Motor neuron (in vitro differentiated cells): ENCODE measurements at places on chromosomes 5 and 9.
A peak's percentile ranks its signal among the peaks of the same experiment; 100 is the strongest.

GRCh38 chr5:124998520-124998919 is 252.1 kb upstream of the ZNF608 start:
- ATAC-seq = no peak

DNA sequence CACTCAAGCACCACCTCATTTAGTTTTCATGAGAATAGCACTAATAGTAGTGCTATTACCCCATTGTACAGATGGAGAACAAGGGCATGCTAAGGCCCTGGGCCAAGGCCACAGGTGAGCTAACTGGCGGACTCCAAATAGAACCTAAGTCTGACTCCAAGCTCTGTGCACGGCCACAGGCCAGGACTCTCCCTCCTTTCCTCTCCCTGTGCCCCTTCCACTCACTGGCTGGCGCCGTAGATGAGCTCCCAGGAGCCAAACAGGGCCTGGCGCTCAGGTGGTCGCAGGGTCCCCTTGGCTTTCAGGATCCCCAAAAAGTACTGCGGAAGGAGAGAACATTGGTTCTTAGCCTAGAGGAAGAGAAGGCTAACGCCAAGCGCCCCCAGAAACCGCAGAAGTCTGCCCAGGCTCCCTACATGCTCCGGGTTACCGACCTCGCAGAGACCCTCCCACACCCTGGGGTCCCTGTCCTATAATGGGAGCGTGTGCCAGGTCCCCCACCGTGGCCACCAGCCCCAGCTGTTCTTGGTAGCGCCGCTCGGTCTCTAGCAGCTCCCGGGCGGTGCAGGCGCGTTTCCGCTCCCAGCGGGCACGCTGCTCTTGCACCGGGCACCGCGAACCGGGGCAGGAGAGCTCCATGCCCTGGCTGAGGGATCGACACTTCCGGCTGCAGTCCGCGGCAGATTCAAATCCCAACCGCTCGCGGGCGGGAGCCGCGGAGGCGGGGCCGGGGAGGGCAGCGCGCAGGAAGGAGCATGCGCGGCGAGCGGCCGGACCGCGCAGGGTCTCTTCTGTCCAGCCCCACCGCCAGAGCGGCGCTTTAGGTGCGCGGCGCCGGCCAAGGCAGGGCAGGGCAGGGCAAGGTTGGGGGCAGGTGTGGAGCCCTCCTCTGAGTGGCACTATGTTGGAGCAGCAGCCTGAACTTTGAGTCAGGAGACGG is at the start of gene ARHGEF39:
TSS of gene ARHGEF39 (minus strand) at position 665 of the 940 bp plus-strand sequence. CDS start at position 639, 26 bp downstream.
- peak; percentile 95 for ATAC-seq

DNA sequence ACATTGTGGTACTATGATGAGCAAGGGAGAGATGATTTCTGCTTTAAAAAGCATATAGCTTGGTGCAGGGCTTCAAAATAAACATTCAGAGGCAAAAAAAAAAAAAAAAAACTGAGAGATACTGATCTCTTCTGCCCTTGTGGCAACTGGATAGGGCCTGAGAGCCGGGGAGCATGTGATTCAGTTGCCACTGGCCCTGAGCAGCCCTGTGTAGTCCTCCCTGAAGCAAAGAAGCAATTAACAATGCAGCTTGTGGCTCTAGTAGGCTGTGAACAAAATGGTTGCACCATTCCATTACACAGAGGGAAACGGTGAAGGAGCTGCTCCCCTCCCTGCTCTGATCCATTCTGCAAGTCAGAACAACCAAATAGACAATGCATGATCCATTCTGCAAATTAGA is 347.5 kb upstream of the DAB2 start:
- peak; percentile 32 for ATAC-seq

DNA sequence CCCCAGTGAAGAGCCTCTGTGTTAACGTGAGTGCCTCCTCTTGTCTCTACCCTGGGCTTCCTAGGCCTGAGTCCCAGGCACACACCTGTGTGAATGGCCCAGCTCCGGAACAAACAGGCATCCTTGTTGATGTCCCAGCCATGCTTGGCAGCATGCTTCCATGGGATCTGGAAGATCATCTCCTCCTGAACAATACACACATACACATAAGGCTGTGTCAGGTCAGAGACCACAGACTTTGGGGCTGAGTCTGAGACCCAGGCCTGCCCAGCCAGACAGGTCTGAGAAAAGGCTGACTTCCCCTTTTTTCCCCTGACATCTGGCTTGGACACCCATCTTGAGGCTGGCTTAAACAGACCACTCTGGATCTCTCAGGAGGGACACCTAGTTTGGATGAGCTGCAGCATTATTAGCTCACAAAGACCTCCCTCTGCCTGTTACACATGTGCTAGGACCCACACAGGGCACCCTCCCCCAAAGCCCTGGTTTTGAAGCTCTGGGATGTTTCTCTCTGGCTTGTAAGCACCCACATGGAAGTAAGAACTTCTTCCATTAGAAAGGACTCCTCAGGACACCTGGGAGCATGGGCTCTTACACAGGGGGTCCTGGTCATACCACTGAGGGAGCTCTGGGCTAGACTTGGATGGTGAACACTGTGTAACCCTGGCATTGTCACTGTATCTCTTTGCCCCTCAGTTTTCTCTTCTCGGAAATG is 2.6 kb downstream of the IRF1 start:
- no peak for ATAC-seq

GRCh38 chr5:78830528-78831046 is 154.5 kb downstream of the ARSB start:
- no peak for ATAC-seq

GRCh38 chr5:151271336-151271735 is 18.4 kb downstream of the GM2A start:
- no peak for ATAC-seq

DNA sequence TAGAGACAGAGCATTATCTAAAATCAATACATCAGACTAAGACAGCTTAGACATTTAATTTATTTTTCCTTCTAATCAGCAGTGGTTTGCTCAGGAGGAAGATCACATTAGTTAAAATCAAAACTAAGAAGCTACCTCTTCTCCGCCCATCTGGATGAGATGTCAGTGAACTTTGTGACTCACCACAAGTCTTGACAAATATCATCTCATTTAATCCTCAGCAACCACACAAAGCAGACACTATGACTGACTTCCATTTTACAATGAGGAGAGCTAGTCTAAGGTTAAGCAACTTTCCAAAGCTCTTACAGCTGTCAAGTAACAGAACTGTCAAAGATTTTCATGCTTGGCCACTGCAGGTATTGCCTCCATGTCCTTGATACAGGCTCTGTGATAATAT is 289.5 kb downstream of the DEPDC1B start:
- no peak for ATAC-seq

- ATAC-seq = no peak
Measured at GRCh38 chr9:27880156-27880555, 306.9 kb upstream of the C9orf72 start.

DNA sequence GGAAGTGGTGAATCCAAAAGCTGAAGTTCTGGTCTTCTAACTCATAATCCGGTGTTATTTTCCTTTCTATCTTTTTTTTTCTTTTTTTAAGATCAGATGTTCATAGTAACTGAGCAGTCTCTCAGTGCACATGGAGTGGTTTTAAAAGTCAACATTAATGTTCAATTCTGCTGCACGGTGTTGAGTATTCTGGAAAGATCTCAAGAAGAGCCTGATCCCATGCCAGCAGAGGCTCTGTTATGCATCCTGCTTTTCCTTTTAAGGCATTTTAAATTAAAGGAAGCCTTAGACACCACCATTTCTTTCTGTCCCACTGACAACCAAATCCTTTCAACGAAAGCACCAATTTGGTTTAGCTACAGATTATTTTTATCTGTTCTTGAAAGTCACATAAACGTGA is 33.4 kb downstream of the SEMA5A start:
- ATAC-seq = no peak

DNA sequence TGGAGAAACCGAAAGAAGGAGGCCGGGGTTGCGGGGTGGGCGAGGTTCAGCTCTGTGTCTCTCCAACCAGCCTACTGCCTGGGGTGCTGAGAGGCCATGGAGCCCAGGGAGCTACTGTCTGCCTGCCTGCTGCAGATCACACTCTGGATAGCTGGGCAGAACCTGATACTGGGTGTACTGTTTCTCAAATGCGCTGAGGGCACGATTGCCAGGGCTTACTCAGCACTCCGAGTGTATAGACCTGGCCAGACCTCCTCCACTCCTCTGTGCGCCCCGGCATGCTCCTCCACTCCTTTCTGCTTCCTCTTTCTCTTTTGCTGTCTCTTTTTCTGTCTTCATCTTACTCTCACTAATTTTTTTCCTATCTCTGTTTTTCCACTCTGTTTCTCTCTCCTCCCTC is 215.1 kb downstream of the PAPPA start:
- ATAC-seq = no peak

DNA sequence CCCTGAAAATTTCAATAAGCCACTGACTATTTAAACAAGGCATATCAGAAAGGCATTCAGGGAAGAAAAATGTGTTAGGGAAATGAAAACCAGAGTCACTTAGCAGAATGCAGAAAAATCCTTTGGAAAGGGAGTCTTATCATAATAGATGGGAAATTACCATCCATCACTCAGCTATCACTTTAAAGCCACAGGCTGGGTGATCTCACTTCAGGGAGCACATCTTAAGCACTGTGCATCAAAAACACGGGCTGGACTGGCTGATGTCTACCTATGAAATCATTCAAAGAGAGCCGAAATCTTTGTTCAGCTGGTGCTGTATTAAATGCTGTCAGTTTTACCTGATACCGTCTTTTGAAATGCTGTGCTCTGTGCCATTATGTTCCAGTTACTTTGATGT is 73.5 kb downstream of the C9orf57 start:
- peak; percentile 89 for ATAC-seq

- ATAC-seq = no peak
Measured at GRCh38 chr5:160092960-160093707, 26.1 kb downstream of the PWWP2A start.

DNA sequence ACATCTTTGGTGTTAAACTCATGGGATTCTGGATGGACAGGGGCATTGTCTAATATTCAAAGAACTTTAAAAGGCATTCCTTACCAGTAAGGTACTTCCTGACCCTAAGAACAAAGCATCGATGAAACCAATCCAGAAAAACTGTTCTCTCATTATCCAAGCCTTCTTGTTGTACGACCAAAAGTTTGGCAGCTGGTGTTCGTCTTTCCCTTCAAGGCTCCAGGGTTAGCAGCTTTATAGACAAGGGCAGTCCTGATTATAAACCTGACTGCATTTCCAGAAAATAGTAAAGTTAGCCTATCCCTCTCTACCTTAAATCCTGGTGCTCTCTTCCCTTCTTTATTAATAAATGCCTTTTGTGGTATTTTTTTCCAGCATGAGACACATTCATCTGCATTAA is 149.4 kb upstream of the MRPS30 start:
- ATAC-seq = no peak

GRCh38 chr5:153530357-153531143 is 40.1 kb downstream of the GRIA1 start:
- ATAC-seq = no peak

- ATAC-seq = no peak
Measured at GRCh38 chr5:159210846-159211245, 1.5 kb upstream of the RNF145 start.

- ATAC-seq = no peak
Measured at GRCh38 chr9:120454467-120454866, 125.5 kb downstream of the CDK5RAP2 start.
